ENCODE measurements at places on chromosomes 1 and 21.

DNA sequence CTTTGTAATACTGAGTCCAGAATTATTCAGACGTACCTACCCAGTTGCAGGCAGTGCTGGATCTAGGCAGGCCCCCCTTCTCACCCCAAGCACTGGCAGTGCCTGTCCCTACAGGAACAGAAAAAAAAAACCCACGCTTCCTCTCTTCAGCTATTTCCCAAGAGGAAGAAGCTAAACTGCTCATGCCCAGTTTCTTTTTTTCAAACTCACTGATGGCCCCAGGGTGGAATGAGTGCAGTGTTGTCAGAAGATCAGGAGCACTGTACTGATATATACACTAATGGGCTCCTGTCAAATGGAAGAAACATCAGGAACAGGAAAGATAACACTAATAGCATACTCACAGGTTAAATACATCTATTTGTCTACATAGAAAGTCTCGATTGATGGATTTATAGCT is 28.2 kb upstream of the DOCK7 start:
- DNase-seq, result no peak

DNA sequence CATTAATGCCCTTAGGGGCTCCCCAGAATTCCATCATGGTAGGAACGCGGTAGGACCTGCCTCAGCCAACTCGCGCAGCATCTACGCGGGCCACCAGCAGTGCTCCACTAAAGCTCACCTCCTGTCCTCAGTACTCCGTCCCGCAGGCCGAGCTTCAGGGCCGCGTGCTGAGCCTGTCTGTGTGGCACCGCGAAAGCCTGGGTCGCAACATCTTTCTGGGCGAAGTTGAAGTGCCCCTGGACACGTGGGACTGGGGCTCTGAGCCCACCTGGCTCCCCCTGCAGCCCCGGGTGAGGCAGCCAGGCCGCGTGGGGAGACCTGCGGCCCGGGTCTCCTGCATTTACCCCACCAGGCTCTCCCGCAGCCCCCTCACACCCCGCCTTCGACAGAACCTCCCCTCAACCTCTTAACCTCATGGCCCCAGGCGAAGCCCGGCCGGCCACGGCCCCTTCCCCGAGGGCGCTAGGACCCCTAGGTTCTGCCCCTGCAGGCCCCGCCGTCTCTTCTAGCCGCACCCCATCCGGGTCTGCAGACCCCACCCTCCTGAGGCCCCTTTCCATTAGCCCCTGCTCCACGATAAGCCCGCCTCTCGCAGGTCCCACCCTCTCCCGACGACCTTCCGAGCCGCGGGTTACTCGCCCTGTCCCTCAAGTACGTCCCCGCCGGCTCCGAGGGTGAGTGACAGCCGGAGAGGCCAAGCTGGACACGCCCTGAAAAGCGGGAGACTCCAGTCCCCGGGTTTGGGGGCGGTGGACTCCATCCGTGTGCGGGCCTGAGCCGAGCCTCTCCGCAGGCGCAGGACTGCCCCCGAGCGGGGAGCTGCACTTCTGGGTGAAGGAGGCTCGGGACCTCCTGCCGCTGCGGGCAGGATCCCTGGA is 9.1 kb downstream of the SYTL1 start:
- no peak for DNase-seq

DNA sequence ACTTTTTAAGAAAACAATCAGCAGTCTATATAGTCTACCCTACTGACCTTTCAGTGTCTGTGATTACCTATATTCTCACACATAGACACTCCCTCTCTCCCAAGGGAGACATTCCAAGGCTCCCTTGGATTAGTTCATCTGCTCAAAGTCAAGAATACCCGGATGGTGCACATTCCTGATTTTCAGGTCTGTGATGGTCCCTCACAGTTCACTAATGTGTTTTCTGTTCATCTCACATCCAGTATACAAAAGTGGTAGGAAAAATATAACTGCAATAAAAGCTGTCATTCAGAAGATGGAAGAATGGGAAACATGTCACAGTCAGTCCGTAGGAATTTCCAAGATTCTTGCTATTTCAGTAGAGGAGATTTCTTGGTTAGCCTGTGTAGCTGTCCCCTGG is 224.1 kb upstream of the CACYBP start:
- no peak for DNase-seq

DNA sequence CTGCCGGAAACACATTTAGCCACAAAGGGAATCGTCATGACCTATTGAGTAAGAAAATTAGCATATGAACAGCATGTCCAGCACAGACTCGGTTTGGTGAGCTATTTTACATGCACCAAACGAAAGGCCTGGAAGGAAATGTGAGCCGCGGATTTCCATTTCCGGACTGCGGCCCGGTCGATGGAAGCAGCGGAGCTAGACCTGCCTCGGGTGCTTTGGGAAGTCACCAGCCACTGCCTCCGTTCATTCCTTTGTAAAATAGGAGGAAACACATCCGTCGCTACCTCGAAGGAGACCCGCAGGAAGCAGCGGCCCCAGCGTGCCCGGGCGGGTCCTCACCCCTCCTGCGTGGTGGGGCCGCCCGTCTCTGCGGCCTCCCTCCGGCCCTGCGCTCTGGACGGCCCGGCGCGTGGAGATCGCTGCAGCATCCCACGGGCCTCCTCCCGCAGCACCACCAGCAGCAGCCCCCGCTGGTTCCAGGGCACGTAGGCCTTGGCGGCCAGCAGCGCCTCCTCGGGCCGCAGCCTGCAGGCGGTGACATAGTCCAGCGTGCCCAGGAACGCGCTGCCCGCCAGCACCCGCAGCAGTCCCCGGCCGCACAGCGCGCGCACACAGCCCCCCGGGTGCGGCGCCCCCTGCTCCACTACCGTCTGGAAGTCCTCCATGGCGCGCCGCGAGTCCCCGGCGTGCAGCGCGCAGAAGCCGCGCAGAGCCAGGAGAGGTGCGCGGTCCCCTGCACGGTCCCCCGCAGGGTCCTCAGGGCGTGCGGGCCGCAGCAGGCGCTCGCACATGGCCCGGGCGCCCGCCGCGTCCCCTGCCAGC is 12.1 kb downstream of the TTC34 start:
- no peak for DNase-seq

GRCh38 chr1:220407191-220407590 is 120.7 kb upstream of the MARK1 start:
- no peak for DNase-seq

DNA sequence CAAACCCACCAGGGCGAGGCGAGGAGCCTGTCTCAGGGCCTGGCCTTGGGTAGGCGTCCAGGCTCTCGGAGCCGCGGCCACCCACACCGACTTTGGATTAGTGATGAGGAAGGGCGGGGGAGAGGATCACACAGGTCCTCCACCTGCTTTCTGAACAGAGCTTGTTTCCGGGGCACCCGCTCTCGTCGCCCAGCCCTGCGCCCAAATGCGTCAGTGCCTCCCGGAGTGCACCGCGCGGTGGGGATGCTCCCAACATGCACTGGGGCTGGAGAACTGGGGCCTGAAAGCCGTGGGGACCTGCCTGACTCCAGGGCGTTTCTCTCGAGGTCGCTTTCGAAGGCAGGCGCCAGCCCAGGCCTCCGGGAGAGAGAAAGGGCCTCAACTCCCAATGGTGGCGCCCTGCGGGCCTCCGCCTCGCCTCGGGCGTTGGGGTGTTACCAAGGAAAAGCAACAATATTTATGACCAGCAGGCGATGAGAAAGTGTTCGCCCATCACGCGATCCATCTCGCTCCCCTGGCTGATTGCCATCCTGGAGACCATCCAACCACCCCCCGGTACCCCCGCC is 8.9 kb upstream of the LHX8 start:
- no peak for DNase-seq

DNA sequence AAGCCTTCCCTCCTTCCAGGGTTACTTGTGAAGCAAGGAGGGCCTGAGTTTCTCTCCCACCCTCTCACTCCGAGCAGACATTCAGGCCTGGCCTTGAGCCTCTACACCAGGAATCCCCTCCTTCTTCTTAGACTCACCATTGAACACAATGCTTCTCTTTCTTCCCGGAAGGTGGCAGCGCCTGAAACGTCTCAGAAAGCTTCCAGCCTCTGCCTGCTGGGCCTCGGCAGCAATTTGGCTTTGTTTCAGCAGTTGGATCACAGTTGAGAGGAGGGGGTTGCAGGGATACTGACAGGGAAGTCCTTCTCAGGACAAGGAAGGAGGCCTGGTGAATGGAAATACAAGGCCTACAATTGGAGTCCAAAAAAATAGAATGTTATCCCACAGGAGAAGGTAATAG is 6.3 kb downstream of the CLDN8 start:
- DNase-seq, result no peak

GRCh38 chr1:55381983-55382382 is 166.8 kb upstream of the USP24 start:
- no peak for DNase-seq

DNA sequence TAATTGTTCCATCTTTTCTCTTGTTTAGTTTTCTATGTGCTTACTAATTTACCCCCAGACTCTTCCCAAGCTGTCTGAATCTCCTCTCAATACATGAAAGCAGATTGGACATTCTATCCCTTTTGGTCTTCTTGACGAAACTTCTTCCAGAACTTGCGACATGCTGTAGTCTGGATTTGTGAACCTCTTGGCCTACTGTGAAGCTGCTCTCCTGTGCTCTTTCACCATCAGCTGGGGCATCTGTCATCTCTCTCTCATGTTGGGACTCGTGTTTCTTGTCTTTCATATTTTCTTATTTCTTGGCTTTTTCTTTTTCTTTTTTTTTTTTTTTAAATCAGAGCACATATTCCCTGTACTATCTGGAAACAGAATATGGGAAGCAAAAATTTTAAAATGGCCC is 6.8 kb downstream of the CPT2 start:
- DNase-seq, result no peak

- no peak for DNase-seq
These were observed 46.9 kb upstream of the GNG12 start for GRCh38 chr1:67880056-67880601.

- no peak for DNase-seq
These were observed 12.4 kb downstream of the C1orf198 start for GRCh38 chr1:230855886-230856285.

- no peak for DNase-seq
These were observed 61.2 kb downstream of the WNT9A start for GRCh38 chr1:227886503-227886961.

DNA sequence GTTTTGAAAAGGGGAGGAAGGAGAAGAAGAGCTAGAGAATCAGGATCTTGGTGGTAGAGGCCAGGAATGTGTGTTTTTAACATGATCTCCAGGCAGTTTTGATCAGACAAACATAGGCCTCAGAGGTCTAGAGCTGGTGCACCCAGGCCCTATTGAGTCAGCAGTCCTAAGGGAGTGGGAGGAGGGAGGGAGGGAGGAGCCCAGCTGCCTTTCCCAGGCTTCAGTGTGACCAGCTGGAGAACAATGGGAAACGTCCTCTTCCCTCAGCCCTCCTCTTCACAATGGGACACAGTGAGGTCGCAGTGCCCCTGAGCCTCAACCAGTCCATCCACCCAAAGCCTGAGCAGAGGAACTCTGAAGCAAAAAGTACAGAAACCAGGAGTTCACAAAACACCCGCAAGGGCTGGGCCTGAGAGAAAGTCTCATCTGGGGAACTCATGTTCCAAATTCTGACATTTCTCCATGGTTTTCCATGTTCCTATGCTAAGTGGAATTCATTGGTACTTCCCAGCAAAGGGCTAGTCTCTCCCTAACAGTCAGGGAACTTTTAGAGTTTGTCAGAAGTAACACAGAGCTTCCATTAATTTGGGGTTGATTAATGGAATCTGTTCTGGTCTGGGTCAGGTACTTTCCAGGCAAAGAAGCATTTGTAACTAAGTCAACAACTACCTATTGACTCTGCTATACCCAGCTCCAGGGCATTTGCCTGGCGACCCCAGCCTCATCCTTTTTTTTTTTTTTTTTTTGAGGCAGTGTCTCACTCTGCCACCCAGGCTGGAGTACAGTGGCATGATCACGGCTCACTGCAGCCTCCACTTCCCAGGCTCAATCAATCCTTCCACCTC is 37.5 kb downstream of the ELAPOR1 start:
- no peak for DNase-seq

- DNase-seq, result no peak
These were observed 25.7 kb downstream of the CRYAA start for GRCh38 chr21:43194303-43195120.

DNA sequence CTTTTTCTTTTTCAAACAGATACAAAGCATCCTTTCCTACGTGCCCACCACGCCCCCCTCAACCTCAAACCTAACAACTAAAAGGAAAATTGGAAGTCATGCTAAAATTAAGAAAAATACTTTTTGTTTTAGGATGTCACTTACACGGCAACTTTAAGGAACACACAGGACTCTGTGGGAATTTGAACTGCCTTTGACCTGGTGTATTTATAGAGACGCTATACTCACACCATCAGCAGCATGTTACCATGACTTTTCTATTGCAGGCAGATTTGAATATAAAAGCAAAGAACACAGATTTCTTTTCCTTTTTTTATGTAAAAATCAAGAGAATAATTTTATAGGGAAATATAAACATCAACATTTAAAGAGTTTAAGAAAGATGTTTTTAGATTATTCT is 198.2 kb downstream of the SIPA1L2 start:
- DNase-seq, result no peak

GRCh38 chr1:156101880-156102279 is 12.6 kb upstream of the LMNA start:
- DNase-seq, result no peak

GRCh38 chr1:57061369-57061768 is 95.6 kb upstream of the C8B start:
- DNase-seq, result no peak

DNA sequence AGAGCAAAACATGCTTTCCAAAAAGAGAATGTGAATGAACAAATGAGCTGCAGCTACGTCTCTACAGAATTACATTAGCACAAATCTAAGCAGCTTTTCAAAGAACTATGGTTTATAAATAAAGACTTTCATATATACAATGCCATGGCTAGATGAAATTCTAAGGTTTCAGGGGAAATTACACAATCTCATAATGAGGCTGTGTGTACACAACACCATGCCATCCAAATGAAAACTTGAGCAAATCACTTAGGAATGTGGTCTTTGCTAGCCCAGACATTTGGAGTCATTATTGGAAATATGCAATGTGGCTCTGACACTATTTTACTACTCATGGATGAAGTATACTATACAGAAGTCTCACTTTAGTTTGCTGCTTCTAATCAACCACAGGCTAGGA is 37.5 kb downstream of the SPAG17 start:
- DNase-seq, result no peak

DNA sequence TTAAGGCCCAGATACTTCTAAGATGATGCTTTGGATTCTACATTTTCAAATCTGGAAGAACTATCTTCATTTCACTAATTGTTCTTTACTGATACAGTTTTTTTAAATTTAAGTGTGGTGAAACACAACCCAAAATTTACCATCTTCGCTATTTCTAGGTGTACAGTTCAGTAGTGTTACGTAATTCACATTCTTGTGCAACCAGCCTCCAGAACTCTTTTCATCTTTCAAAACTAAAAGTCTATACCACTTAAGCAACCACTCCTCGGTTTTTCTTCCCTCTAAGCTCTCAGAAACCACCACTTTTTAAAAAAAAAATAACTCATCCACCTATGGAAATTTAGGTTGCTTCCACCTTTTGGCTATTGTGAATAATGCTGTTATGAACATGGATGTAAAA is 220.7 kb downstream of the PDE4B start:
- DNase-seq, result no peak

- peak; percentile 52 for DNase-seq
These were observed 22.5 kb downstream of the CHD5 start for GRCh38 chr1:6157528-6158174.

- DNase-seq, result no peak
These were observed 9.9 kb upstream of the CFHR2 start for GRCh38 chr1:196933531-196934189.

All from stimulated activated CD4-positive, alpha-beta T cell treated with anti-CD3 and anti-CD28 coated beads, Interleukin-12 subunit alpha, Interleukin-12 subunit beta, amount 100 ng/mL, for 48 hours (primary cell).